CD4-positive, alpha-beta T cell treated with Interleukin-10 for 1 hour (primary cell): ENCODE measurements at places on chromosomes 11 and 22.

GRCh38 chr11:134785660-134786284 is 373.7 kb upstream of the B3GAT1 start:
- DNase-seq: no peak

DNA sequence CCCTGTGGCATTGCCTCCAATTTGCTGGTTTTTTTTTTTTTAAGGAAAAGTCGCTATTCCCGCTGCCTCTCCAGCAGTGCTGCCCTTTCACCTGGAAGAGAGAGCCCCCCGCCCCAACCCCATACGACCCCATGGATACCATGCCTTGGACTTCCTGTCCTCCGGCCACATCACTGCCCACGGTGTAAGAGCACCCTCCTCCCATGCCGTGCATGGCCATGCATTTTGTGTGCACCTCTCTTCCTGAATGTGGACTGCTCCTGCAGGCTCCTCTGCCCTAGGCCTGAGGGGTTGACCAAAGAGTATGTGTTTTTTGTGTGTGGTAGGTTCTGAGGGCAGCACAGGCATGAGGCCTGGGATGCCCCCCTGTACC is 65.6 kb upstream of the SPON1 start:
- DNase-seq: no peak

DNA sequence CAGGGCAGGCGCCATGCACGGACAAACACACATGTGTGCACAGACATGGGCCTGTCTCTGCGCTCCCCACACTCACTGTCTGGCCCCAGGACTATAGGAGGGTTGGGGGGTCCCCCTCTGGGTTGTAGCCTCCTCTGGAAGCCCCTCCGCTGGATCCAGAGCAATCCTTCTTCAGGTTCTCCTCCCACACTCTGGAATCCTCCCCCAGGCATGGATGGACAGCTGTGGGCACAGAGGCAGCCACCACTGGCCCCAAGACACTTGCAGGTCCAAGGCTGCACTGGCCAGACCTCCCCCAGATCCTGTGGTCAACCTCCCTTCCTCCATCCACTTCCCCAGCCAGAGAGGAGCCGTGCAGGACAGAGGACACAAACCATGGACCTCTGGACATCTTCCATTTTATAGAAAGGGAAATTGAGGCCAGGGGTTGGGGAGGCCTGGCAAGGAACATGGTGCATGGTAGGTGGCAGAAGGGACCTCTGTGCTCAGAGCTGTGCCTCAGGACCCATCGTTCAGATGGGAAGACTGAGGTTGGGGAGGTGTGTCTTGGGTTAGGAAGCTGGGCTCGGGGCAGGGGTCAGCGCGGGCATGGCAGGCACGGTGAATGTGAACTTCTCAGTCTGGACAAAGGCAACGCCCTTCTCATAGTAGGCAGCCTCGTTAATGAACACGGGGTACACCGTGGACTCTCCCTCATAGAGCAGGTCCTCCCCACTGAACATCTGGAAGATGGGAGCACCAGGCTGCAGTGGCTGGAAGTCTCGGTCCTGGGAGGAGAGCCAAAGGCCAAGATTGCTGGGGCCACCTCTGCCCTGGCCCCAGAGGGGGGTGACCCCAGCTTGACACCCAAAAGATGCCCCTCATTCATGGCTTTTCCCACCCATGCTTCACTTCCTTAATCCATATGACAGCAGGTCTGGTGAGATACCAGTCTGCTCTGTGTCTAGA is 2.9 kb upstream of the TBX10 start:
- DNase-seq: no peak

- no peak for DNase-seq
Observed at GRCh38 chr11:131759140-131759539, 388.7 kb downstream of the NTM start.

GRCh38 chr11:127733552-127733951 is 733.0 kb upstream of the KIRREL3 start:
- DNase-seq: no peak

- DNase-seq: no peak
Observed at GRCh38 chr11:134120921-134121526, 52.2 kb downstream of the JAM3 start.

- DNase-seq: no peak
Observed at GRCh38 chr11:106070606-106071005, 6.5 kb downstream of the KBTBD3 start.

DNA sequence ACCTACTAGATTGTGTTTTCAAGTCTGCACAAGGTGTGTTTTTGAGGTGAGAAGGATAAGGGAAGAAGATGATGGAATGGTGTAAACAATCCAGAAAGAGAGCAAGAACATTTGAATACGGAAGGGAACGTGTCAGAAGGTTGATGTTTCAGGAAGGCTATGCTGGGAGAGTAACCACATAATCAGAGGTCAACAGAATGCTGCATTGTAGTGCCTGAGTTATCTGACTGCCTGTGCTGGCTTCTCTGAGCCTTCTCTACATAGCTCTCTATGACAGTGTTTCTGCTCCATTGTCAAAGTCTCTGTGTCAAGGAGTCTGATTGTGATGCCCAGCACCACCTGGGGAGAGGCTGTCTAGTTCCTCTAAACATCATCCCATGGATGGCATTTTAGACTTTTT is 74.1 kb downstream of the CYB5R2 start:
- no peak for DNase-seq
